Substantia nigra (tissue), 51 donors: ENCODE measurements at places on chromosomes 11 and 22.

DNA sequence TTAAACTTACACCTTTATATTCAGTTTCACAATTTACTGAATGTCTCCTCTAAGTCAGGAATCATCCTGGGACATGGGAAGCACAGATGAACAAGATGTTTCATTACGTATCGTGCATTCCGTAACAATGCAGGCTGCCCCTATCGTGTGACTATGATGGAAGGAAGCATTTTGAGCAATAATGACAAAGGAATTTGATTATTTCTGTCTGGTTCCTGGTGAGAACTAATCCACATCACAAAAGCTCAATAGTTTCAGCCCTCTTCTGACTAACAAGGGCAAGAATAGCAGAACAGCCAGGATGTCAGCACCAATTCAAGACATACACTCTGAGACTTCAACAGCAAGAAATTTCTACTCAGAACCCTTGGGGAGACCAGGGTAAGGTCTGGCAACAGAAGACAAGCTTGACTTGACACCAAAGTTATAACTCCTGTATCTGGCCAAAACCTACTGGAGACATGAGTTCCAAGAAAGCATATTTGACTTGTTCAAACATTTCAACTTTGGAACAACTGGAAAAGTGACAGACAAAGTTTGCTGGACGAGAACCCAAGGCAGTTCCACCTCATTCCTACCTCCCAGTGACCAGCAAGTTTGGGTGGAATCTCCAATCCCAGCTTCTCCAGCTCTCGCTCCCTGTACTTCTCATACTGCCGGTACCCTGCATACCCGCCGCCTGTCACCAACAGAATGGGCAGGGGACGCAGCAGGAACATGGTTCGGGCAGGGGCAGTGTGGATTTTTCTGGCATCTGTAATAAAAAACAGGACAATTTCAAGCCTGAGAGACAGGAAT is 14.3 kb downstream of the PISD start:
- no peak for DNase-seq

GRCh38 chr11:14026961-14027360 is 64.4 kb downstream of the SPON1 start:
- no peak for DNase-seq

- no peak for DNase-seq
Observed at GRCh38 chr11:41320653-41321052, 138.8 kb downstream of the LRRC4C start.

DNA sequence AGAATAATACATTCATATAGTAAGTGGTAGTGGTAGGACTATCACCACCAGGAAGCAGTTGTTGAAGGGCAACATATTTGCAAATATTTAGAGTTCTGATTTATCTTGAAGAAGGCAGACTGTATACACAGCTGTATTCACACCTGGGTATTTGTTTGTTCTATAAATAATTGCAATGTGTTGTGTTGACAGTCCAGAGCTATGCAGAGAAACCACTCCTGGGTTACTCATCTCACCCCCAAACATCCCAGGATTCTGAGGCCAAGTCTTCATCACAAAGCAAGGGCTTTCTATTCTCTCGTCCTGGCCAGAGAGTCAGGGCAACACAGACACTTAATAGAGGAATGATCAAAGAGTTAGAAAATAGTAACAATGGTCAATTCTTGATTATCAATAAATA is 102.1 kb upstream of the FAT3 start:
- DNase-seq, result no peak

DNA sequence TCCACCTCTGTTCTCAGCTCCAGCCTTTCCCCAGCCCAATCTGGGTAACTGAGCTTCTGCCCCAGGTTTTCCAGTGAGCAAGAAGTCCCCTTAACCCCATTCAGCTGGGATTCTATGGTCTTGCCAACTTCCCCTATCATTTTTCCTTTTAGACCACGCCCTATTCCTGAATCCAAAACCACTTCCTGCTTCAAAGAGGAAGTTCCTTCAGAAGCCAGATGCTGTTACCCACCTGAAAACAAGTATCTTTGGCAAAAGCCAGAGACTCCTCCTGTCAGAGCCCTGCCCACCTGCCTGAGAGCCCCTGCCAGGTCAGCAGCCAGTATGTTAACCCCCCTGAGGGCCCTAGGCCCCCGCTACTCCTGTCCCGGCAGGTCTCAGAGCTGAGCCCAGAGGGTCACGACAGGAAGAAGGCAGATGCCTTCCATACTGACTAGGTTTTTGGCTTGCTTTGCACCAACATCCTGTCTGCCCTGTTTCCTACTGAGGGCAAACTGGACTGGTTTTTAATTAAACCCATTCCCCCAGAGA is 20.3 kb upstream of the MICAL2 start:
- no peak for DNase-seq
